ENCODE measurements at places on chromosomes 4 and X. TPM values are rescaled to one million over a fixed set of nuclear protein-coding genes. Genes with fewer than 3 reads are reported as not detected.
A peak's percentile ranks its signal among the peaks of the same experiment; 100 is the strongest.

DNA sequence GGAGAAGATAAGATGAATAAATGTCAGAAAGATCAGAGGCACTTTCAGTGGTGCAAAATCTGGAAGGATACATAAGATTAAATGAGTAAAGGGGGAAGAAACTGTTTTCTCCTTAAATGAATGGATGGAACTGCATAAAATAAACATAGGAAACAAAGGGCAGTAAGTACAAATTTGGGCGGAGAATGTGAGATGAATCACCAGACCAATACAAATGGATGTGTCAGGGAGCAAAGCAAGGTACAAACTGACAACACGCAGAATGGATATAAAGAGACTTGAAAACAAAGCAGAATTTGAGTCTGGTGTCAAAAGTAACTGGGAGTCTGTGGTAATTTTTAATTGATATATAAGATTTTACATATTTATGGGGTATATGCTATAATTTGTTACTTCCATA is 175.3 kb upstream of the PCDH18 start:
- no peaks in the 10 kb centered on the region for H3K36me3 ChIP-seq
- no peak overlapping the region for H3K27ac ChIP-seq
- H3K27me3 ChIP-seq: no peaks in the 10 kb centered on the region
- peak; percentile 49 for DNase-seq
- H3K4me1 ChIP-seq: peaks cover 24% of the 10 kb centered on the region

MGARP gene
- total RNA-seq: 1.6 TPM

DNA sequence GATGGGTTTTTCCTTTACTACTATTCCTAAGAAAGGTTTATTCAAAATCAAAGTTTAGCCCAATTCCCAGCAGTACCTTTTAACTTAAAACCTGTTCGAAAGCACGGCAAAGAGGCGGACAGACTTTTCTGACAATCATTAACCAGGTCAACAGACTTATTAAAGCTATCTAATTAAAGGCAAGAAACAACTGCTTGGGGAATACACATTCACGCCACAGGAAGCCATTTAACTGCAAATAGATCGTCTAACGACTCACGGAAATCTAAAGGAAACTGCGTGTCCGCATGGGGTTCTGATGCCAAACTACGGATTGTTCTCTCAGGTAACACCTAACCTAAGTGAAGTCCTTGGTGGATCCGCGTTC is 663 bp upstream of the USP53 start:
- peak overlapping the region; percentile 64 for H3K4me3 ChIP-seq
- H3K36me3 ChIP-seq: peaks cover 4% of the 10 kb centered on the region
- H3K27ac ChIP-seq: peak overlapping the region; percentile 81
- no peak for DNase-seq

MGAT4D gene
- total RNA-seq: not detected

TASL gene
- not detected for total RNA-seq

GLRB gene
- total RNA-seq: 13.3 TPM

GRCh38 chr4:74054483-74055047 is 16.1 kb upstream of the CXCL3 start:
- no peaks in the 10 kb centered on the region for H3K27me3 ChIP-seq
- DNase-seq: no peak
- H3K27ac ChIP-seq: no peak overlapping the region
- no peaks in the 10 kb centered on the region for H3K36me3 ChIP-seq

GSPT2 gene
- total RNA-seq: 4.8 TPM

RPS6KA3 gene
- 43.8 TPM for total RNA-seq

GRCh38 chrX:57918750-57919436 is 8.6 kb upstream of the ZXDA start:
- H3K27me3 ChIP-seq: no peaks in the 10 kb centered on the region
- no peaks in the 10 kb centered on the region for H3K4me1 ChIP-seq
- no peak for DNase-seq
- no peaks in the 10 kb centered on the region for H3K36me3 ChIP-seq

DNA sequence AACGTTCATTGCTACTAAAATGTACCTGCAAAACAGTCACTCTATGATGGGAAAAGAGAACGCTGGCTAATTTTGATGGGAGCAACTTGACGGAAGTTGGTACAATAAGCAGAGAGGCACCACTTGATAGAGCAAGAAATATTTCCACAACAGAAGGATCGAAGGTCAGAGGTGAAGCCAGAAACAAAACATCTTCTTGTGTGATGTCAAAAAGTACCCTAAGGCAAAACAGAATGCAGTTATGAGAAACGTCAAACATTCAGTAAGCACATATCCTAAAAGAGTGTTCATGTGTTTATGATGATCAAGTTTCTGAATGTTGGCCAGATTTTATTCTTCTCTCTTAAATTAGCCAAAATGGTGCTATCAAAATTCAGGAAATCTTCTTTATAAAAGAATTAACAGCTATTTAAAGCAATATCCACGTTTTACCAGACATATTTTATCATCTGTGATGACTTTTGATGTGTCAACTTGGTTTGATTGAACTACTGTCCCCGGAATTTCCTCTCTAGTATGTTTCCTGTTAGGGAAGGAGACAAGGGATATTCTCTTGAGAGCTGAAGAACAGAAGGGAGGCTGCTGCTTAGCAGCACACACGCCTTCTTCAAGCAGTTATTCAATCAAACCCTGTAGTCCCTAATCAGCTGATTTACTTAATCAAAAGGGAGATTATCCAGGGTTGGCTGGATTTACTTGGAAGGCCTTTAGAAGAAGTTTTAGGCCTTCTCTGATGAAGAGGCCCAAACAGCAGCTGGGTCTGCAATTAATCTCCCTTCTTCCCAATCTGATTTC is 15.7 kb downstream of the AASDH start:
- no peaks in the 10 kb centered on the region for H3K27me3 ChIP-seq
- H3K36me3 ChIP-seq: peaks cover 8% of the 10 kb centered on the region
- no peaks in the 10 kb centered on the region for H3K4me1 ChIP-seq
- no peak for DNase-seq

GRCh38 chr4:108135549-108136209 is 33.1 kb downstream of the LEF1 start:
- H3K36me3 ChIP-seq: no peaks in the 10 kb centered on the region
- H3K27ac ChIP-seq: no peak overlapping the region
- H3K27me3 ChIP-seq: no peaks in the 10 kb centered on the region
- no peak overlapping the region for H3K4me3 ChIP-seq
- H3K4me1 ChIP-seq: no peaks in the 10 kb centered on the region
- DNase-seq: no peak

LONRF3 gene
- total RNA-seq: 1.1 TPM

CYBB gene
- total RNA-seq: 0.24 TPM

DNA sequence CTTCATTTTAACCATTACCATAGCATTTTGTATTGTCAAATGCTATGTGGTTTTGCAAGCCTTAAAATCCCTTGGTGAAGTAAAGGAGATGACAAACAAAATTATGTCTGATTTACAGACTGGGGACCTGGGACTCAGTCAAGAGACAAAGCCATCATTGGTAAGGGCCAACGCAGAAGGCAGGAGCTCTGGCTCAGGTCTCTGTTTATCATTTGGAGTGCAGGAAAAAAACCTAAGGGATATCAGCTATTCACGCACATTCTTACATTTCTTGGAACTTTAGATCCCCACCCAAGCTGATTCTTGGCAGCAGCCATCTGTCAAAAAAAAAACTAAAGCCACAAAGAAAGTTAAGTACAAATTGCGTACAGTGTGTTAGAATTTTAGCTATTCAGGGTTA is 731.9 kb downstream of the STPG2 start:
- H3K27ac ChIP-seq: no peak overlapping the region
- H3K4me3 ChIP-seq: no peak overlapping the region
- no peaks in the 10 kb centered on the region for H3K4me1 ChIP-seq

- no peak overlapping the region for H3K27ac ChIP-seq
- no peak overlapping the region for H3K4me3 ChIP-seq
- H3K36me3 ChIP-seq: no peaks in the 10 kb centered on the region
These were observed 12.0 kb downstream of the CXorf58 start for GRCh38 chrX:23919706-23920320.

SSX3 gene
- not detected for total RNA-seq

DNA sequence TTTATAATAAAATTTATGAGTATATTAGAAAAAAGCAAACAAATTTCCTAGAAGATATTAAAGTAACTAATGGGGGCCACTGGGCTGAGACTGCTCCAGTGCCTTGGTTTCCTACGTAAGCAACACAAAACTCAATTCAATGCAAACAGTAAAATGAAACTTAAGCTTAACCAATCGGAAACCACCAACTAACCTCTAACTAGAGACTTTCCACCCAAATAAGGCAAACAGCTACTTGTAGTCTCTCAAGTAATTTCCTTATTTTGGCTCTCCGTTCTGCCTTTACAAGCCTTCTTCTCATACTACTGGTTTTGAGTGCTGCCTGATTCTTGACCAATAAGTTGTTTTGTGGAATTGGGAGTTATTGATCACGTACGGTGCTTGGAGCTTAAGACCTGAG is 167.3 kb upstream of the VEGFC start:
- peaks cover 5% of the 10 kb centered on the region for H3K4me1 ChIP-seq
- H3K4me3 ChIP-seq: no peak overlapping the region
- no peaks in the 10 kb centered on the region for H3K27me3 ChIP-seq
- no peak overlapping the region for H3K27ac ChIP-seq

CT83 gene
- not detected for total RNA-seq

DNA sequence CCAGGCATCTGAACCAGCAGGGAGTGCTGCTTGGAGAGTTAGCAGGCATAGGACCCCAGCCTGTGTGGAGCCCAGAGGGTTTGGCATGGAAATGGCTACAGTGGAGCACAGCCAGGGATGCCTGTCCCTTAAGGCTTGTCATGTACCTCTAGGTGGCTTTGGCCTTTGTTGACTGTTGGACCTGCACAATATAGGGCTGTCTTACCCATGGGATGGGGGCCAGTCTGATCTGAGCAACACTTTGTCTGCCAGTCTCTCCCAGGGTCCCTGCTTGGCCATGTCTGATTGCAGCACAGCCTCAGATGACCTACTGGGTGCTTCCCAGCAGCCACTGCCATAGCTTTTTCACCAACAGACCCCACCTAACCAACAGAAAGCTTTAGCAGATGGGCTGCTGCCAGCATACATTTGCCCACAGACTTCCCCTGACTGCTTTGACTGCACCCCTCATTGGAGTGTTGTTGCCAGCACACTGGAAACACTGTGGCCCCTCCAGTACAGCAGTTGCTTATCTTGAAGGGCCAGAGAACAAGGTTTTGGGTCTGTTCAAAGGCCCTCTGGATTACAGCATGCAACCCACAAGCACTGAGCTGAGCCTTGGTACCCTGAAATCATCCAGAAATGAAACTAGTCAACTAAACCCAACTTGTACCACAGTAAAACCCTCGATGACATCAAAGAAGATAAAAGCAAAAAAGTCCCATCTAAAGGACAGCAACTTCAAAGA is 22.1 kb downstream of the ANAPC10 start:
- no peaks in the 10 kb centered on the region for H3K27me3 ChIP-seq
- no peaks in the 10 kb centered on the region for H3K4me1 ChIP-seq
- DNase-seq: no peak
- H3K27ac ChIP-seq: no peak overlapping the region
- H3K4me3 ChIP-seq: no peak overlapping the region

FAT4 gene
- 37.1 TPM for total RNA-seq

DNA sequence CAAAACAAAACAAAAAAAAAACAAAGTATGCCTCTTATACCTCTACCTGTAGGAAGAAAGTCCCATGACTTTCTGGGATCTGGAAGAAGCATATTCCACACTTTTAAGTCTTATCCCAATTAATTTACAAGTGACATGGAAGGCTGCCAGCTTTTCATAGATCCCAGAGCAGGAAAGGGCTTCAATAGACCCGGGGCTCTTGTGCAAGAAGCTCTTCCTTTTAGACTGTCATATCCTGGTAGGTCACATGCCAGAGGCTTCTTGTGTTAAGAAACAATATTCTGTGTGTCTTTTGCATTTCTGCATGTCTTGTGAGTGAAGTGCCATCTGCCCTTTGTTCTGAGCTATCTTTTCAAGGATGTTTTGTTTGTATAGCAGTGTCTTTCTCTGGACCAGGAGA is 84.4 kb upstream of the PHOX2B start:
- H3K27ac ChIP-seq: no peak overlapping the region
- H3K4me3 ChIP-seq: no peak overlapping the region
- H3K4me1 ChIP-seq: no peaks in the 10 kb centered on the region
- no peaks in the 10 kb centered on the region for H3K36me3 ChIP-seq
- H3K27me3 ChIP-seq: no peaks in the 10 kb centered on the region
- DNase-seq: no peak

DNA sequence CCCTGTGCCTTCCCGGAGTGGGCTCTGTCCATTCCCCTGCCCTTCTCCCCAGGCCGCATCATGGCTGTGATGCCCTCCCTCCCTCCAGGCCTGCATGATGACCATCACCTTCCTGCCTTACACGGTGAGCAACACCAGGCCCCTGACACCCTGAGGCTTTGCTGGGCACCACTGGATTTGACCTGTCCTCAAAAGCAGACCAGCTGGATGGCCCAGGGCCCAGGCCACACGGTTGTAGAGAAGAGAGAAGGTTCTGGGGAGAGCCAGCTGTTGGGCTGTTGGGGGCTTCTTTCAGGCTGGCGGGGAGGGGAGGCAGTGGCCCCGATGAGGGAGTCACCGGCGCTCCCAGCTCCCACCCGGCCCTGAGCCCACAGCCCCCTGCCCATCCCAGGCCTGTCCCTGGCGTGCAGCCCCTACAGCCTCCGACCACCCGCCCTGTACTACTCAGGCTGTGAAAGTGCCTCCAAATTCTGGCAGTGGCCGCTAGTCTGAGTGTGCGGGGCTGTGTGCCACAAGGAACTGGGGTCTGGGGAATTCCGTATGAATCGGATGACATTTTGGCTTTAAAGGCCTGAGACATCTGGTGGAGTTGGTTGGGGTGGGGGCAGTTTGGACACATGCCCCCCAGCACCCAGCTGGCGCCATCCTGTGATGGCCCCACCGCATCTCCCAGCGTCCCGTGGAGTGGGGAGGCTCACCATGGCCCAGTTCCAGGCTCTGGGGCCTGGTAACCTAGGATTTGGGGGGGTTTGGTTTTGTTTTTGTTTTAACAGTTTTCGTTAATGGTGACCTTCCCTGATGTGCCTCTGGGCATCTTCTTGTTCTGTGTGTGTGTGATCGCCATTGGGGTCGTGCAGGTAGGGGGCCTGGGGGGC is 19.6 kb downstream of the TMEM175 start:
- no peaks in the 10 kb centered on the region for H3K27me3 ChIP-seq
- no peak overlapping the region for H3K27ac ChIP-seq
- DNase-seq: no peak
- no peaks in the 10 kb centered on the region for H3K36me3 ChIP-seq
- no peaks in the 10 kb centered on the region for H3K4me1 ChIP-seq

IL13RA2 gene
- total RNA-seq: not detected

MAGEB10 gene
- total RNA-seq: not detected
